ENCODE measurements at places on chromosomes 3 and 15. TPM values are rescaled to one million over a fixed set of nuclear protein-coding genes. Genes with fewer than 3 reads are reported as not detected.

- no peak for DNase-seq
These were observed 120.1 kb upstream of the DPH6 start for GRCh38 chr15:35665896-35666536.

- no peak for DNase-seq
These were observed 1.1 kb downstream of the SSR3 start for GRCh38 chr3:156553705-156554356.

The CRABP1 gene
- total RNA-seq, result 1.8 TPM

The SYNPR gene
- total RNA-seq, result 0.09 TPM

- DNase-seq, result no peak
These were observed 286.4 kb upstream of the BCHE start for GRCh38 chr3:166123576-166123975.

DNA sequence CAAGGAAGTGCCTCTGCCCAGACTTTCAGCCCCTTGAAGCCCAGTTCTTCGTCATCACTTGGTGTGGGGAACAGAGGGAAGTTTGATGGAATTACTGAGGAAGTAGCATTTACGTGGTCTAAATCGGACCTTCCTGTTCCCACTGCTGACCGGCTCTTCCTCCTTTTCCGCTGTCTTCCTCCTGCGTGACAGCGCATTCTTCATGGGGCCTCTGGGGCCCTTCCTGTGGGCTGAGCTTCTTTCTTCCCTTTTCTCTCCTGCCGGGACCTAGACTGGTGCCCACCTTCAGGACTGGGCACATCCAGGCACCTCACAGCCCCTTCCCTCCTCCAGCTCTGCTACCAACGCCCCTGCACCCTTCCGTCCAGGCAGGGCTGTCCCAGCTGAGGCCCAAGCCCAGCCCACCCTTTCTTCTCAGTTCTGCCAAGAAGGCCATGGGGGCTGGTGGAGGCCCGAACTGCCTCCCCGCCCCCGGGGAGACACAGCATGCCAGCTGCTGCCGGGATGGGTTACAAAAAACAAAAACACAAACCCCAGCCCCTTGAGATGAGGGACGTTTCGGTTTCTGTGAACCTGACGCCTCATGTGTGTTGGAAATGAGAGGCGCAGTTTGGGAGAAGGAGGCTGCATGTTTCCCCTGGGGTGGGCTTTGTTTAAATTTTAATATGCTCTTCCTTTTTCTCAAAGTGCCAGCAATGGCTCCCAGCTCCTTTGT lies 19.1 kb downstream of the ZNF710 start:
- DNase-seq, result no peak

The FILIP1L gene
- 6.6 TPM for total RNA-seq

GRCh38 chr3:165884518-165884917 lies 47.3 kb upstream of the BCHE start:
- no peak for DNase-seq

- DNase-seq, result no peak
These were observed 64.8 kb downstream of the TRIM71 start for GRCh38 chr3:32882603-32883025.

The DUOXA2 gene
- 0.05 TPM for total RNA-seq

GRCh38 chr15:97993310-97993738 lies 32.8 kb downstream of the ARRDC4 start:
- DNase-seq, result no peak

- no peak for DNase-seq
These were observed 41.6 kb downstream of the ABCC5 start for GRCh38 chr3:183975981-183976662.

DNA sequence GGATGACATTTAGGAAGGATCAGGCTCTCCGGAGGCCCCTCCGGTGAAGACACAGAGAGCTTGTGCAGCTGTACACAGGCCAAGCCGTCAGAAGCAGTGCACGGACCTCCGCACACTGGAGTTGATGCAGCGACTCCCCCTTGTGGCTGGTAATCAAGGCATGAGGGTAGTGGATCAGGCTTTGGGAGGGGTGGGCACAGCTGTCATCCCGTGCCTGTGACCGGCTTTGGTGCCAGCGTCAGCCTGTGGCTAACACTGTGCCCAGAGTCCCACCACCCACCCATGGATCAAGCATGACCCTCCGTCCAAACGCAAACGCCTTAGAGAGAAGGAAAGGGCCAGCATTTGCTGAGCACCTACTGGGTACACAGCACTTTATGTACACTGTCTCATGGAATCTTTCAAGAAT lies 8.2 kb upstream of the GRIP2 start:
- peak; percentile 33 for DNase-seq

GRCh38 chr15:40029979-40030893 lies 8.7 kb downstream of the SRP14 start:
- no peak for DNase-seq
